ENCODE measurements at places on chromosomes 2 and 18.

- DNase-seq, result peak; percentile 16
Measured at GRCh38 chr2:40448476-40449079, 3.3 kb downstream of the SLC8A1 start.

DNA sequence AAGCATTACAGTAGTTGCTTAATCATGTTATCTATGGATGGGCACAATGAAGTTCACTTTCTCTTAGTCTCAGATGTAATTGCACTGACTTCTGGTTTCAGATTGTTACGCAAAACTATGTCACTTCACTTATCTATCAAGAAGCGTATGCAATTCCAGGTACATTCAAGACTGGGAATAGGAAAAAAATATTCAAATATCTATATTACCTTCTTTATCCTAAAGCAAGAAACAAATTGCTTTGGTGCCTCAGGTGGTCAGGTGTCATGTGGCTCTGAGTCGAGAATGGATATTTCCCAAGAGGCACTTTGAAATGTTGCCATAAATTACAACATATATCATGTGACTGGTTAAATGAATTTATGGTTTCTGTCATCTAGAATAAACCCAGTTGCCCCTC lies 318.6 kb downstream of the SS18 start:
- DNase-seq, result no peak

- DNase-seq, result no peak
Measured at GRCh38 chr2:182868054-182868796, 1.8 kb upstream of the FRZB start.

- no peak for DNase-seq
Measured at GRCh38 chr2:96596596-96596995, 41.5 kb downstream of the KANSL3 start.

DNA sequence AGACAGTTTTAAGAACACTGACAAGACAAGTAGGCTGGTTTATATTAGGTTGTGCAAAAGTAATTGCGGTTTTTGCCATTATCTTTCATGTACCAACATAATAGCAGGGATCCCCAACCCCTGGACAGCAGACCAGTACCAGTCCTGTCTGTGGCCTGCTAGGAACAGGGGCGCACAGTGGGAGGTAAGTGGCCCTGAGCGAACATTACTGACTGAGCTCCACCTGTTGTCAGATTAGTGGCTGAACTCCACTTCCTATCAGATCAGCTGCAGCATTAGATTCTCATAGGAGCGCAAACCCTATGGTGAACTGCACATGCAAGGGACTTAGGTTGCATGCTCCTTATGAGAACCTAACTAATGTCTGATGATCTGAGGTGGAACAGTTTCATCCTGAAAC lies 921.9 kb downstream of the CCDC85A start:
- DNase-seq, result no peak

DNA sequence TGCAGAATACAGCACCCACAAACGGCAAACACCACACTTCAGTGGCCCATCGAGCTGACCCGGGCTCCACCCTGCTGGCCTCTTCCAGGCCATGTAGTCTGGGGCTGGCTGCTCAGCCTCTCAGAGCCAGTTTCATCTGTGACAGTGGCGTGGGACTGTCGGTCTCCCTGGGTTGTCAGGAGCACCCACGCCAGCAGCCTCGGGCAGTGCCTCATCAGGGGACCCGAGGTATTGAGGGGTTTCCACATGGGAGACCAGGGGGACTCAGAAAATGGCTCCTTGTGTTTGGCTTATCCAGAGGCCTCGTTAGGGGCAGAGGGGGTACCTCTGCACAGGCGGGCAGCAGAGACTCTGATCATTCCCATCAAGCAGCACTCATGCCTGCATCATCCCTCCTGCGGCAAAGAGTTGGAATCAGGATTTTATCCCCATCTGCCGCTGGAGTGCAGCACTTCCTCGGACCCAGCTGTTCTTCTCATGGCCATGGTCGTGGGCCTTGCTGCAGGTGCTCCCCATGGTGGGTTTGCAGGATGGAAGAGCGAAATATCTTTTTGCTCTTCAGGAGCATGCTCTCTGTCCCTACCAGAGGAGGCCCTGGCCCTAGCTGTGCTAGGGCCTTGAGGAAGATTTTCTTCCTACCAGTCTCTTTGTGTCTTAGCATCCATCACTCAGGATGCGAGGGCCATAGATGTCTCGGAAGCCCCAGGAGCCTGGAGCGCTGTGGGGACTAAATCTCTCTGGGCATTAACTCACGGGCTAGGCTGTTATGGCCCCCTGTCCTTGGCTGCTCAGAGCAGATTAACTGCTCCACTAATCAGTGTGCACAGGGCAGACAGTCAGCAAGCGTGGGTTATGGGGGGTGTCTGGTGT lies 100.8 kb downstream of the CLIP4 start:
- DNase-seq, result peak; percentile 17

DNA sequence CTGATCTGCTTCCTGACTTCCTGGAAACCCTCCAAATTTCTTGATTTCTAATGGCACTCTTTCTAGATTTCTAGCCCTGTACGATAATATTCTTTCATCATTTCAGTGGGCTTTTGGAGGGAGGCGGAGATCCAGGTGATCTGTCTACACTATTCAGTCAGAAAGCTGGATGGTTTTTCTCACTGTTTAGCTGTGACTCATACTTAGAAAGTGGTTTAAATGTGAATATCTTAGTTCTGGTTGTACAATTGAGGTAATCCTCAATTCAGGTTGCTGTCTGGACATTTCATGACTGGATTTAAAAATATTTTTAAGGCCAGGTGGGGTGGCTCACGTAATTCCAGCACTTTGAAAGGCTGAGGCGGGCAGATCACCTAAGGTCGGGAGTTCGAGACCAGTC lies 20.8 kb downstream of the SEH1L start:
- no peak for DNase-seq

GRCh38 chr2:165431014-165431413 lies 38.5 kb upstream of the CSRNP3 start:
- DNase-seq, result no peak

GRCh38 chr2:217451666-217452065 lies 551.1 kb downstream of the TNS1 start:
- DNase-seq, result no peak

DNA sequence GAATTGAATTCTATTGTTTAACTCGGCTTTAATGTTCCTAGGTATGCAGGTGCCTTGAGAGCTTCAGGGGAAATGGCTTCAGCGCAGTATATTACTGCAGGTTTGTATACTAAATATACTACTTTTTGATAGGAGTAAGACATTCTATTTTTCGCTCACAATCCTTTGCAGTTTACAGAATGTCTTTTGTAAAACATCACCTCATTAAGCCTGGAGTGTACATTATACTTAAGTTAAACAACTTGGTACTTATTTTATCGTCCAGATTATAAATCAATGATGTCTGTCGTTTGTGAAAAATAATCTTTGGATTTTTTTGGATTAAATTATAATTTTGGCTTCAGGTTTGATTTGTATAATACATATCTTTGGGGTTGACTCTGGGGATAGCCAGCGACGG lies 34.4 kb downstream of the USP14 start:
- DNase-seq, result no peak

DNA sequence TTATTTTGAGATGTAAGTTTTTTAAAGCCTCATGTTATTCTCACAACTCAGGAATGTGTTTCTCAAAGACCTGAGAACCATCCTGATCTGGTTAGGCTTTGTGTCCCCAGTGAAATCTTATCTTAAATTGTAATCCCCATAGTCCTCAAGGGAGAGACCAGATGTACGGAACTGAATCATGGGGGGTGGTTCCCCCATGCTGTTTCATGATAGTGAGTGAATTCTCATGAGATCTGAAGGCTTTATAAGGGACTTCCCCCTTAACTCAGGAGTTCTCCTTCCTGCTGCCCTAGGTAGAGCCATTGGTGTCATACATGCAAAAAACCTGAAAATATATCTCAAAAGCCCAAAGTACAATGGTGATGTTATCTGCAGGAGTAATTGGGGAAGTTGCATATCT lies 836.7 kb downstream of the CBLN2 start:
- no peak for DNase-seq

DNA sequence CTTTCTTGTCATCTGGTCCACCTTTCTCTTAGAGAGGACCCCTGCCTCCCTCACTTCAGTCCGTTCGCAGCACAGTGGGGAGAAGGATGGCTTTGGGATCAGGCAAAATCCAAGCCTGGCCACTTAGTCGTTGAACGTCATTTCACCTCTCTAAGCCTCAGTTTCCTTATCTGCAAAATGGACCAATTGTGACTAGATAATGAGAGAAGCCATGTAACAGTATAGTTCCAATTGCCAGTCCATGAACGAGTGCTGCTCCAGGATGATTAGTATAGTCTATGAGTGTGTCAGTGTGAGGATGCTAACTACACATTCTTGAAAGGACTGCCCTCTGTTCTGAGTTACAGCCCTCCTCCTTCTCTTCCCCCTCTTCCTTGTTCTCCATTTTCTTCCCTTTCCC lies 1.1 kb downstream of the INHA start:
- DNase-seq, result no peak

DNA sequence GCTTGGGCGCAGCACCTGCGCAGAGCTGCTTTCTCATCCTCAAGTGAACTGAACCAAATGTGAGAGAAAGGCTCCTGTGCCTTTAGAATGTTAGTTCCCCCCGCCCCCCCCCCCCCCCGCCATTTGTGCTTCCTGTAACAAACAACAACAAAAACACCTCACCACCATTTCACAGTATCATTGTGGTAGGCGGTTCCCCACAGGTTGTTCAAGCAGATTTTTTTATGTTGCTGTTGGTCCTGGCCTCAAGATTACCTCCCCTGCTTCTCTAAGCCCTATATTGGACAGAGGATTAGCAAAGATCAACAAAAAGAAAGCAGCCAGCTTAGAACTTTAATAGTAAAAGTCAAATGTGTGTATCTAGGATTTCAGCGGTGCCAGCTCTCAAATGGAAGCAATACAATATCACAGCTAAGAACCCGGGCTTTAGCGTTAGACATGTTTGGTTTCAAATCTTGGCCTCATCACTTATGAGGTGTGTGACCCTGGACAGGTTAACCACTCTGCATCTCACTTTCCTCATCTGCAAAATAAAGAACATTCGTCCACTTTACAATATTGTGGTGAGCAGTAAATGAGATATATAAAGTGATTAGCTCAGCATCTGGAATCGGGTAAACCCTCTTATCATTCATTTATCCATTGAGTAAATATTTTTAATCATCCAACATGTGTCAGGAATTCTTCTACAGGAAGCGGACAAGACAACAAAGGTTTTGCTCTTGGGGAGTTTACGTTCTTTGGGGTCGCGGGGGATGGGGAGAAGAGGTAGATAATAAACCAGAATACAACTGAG lies 84.6 kb downstream of the KCTD18 start:
- DNase-seq, result no peak

GRCh38 chr18:74023220-74023619 lies 124.4 kb downstream of the FBXO15 start:
- no peak for DNase-seq

DNA sequence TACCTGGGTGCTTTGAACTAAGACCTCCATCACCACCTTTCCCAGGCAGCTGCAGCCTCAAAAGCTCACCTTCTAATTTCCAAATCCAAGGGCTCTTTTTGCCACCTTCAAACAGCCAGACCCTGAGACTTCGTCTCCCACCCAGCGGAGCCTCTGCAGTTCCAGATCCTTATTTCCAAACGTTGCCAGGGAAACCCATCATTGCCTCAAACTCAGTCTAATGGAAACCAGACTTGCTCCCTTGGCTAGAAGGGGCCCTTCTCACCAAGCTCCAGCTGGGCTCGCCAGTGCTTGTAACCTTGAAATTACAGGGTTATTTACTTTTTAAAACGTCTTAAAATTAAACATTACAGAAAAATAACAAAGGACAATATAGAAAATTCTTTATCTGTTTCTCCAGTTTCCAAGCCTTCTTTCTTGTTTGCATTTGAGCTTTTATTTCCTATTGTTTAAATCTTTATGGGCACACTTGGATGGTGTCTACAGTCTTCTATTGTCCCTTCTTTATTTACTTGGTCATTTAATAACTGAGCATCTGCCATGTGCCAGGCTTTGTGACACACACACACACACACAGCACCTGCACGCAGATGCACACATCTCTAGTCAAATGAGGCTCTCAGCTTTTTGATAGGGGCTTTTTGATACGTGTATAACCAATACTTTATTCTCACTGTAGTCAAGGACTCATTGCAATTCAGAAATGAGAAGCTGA lies 36.1 kb downstream of the TRPM8 start:
- DNase-seq, result no peak

DNA sequence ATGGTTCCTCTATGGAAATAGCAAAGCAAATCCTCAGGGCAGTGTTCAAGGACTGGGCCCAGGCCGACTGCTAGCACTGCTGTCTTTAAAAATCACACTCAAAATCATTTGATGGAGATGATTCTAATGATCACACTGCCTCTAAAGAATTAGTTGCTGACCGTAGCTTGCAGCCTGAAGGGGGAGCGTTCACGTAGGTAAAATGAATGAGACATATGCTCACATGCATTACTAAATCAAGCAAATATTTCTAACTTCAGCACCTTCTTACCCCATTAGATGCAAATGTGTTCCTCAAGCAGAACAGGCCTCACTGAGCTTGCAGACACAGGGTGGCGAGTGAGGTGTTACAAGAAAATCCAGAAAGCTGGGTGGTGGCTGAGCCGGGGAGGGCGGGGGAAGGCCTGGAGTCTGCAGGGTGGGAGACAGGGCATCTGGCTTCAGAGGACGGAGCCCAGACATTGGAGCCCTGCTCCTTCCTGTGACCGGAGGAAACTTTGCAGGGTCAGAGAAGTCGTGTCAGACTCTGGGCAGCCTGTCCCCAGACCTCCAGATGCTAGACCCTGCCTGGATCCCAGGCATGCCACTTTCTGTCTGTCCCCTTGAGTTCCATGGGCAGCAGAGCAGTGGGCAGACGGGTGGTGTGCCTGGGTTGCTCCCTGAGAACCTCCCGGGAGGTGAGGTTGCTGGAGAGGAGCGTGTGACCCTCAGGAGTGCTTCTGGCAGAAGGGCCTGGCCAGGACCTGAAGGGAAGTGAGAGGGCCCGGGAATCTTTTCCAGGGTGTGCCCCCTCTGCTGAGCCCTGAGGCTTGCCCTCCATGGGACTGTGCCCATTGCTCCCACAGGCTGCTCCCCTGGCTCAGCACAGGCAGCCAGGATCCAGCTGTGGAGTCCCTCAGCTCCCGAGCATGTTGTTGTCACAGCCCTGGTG lies 7.1 kb upstream of the NPPC start:
- no peak for DNase-seq

DNA sequence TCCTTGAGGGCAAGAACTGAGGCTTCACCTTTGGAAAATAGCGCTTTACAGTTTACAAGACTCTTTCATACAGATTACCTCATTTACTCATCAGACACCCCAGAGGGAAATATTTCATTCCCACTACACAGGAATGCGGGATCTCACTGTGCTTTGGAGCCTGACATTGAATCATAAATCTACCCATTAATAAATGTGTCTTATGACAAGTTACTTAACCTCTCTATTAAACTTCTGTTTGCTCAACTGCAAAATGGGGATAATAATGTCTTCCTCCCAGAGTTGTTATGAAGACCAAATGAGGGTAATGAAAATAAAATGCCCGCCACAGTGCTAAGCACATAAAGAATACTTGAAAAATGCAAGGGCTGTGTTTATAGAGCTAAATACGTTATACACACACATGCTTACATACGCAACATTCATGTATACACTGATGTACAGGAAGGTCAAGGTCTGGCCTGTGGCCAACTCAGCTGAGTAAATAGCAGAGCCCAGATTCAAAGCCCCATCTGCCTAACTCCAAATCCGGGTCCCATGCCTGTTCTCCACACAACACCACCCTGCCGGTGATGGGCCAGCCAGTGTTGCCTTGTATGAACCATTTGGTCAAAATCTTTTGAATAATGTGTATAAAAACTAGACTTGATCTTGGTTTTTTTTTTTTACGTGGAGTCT lies 77.8 kb upstream of the STPG4 start:
- no peak for DNase-seq
